Left ventricle myocardium superior (tissue), 1 donor: ENCODE measurements at places on chromosomes 6 and 20. TPM values are rescaled to one million over a fixed set of nuclear protein-coding genes. Genes with fewer than 3 reads are reported as not detected.

DNA sequence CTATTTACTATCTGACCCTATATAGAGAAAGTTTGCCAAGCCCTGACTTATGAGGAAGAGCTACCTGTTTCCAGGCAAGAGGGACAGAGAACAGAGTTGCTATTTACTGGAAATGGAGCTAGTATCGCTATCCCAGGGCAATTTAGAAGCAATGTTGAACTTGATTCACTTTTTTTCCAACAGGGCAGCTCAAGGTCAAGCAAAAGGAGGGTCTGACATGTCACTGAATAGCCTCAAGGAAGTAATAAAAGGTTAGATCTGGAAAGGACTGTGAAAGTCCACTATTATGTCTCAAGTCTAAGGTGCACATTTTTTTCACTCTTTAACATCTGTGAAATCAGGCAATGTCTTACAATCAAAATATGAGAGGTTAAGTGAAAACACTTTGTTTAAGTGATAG lies 84.4 kb downstream of the CLIC5 start:
- no peak for DNase-seq

GRCh38 chr6:106470316-106470715 lies 109.8 kb downstream of the CRYBG1 start:
- no peak for DNase-seq

GTSF1L gene
- total RNA-seq, result not detected

HCRTR2 gene
- not detected for total RNA-seq

CRNKL1 gene
- 17.6 TPM for total RNA-seq

GRCh38 chr6:112827793-112828192 lies 480.7 kb downstream of the RFPL4B start:
- peak; percentile 26 for DNase-seq

DNA sequence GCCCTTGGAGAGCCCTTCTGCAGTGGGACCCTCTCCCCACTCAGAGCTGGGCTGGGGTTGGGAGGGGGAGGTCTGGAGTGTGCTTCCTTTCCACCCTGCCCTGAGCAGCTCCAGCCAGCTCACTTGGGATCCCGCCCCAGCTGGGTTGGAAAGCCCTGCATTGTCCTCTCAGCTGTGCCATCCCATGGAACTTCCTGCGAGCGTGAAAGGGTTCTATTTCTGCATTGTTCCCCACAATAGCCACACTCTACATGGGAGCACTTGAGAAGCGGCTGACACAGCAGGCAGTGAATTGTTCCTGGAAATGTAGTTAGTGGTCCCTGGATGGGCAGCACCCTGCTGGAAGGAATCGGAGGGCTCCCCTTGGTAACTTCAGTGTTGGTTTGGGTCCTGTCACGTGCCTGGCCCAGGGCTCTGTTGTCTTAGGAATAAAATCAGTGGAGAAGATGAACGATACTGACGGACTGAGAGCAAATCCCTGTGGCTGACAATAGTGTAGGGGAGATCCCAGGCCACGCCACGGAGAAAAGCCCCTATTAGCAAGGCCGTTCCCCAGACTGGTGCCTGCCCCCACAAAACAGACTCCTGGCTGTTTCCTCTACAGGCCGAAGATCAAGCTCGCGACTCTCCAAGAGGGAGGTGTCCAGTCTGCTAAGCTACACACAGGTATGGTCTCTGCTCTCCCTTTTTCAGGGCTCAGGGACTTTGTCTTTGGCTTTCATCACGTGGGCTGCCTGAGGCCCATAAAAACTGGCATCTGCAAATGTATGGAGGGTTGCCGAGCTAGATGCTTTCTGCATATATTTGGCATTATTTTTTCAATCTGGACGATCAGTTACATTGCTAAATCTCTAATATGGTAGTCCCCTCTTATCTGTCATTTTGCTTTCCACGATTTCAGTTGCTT lies 18.8 kb downstream of the DNMT3B start:
- DNase-seq, result no peak

DNA sequence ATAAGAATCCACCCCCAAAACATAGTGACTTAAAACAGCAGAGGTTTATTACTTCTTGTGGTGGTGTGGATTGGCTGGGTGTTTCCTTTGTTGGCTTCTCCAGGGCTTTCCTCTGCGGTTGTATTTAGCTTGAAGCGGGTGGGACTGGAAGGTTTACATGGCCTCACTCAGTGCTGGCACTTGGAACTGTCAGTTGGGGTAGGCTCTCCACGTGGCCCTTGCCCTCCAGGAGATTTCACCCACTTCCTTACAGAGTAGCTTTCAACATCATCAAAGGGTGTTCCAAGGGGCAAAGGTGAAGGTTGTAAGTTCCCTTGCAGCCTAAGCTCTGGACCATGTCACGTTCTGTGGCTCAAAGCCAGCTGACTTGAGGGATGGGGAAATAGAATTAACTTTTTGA lies 32.5 kb upstream of the NKX2-2 start:
- no peak for DNase-seq

HEY2 gene
- 66.8 TPM for total RNA-seq

DNA sequence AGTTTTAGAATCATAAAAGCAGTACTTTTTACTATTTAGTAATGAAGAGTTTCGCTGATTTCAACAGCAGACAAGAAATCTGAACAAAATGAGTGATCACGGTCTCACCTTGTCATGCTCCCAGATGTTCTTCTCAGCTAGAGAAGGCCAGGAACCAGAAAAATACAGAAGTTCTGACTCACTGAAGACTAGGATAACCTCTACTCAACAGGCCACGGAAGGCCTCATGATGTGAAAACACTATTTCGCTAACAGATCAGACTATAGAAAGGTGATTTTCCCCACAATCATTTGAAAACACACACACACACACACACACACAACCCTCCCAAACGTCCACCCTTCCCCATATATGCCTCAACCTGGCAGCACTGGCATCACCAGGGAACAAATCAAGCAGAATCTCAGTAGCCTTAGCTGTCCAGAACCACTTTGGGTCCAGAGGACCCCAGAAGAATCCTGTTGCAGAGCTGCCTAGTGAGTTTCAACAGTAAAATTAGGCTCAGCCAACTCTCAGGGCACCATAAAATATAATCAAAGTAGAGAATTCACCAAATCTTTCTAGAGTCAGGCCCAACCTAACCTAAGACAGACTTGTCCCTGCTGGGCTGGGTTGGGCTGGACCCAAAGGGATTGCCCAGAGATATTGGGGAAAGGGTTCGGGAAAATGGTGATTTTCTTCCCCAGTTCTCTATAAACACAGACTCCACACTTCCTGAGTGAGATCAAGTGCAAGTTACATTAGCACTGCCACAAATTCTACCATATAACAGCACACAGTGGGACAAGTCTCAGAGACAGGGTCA lies 7.9 kb downstream of the EXOC2 start:
- no peak for DNase-seq
